AG08396 (cell line): ENCODE measurements at places on chromosomes 1 and 21.
A peak's percentile ranks its signal among the peaks of the same experiment; 100 is the strongest.

DNA sequence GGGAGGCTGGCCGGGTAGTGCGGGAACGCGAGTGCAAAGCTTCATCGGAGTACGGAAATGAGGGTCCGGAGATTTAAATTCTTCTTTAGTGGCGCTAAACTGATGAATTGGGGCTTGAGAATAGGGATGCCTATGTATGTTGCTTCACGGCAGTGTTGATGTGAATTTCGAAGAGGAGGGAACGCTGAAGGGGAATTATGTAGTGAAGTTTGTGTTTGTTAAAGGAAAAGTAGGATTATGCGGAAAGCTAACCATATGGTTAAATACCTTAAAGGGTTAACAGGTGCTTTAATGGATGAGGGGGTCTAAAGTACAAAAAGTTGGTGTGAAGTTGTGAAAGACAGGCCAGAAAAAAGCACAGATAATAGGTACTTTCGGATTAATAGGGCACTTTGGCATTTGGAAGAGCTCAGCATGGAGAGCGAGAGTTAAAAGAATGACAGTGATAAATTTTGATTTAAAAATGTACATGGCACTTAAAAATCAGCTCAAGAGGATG, 1.4 kb downstream of the HS2ST1 start:
- DNase-seq, result no peak

DNA sequence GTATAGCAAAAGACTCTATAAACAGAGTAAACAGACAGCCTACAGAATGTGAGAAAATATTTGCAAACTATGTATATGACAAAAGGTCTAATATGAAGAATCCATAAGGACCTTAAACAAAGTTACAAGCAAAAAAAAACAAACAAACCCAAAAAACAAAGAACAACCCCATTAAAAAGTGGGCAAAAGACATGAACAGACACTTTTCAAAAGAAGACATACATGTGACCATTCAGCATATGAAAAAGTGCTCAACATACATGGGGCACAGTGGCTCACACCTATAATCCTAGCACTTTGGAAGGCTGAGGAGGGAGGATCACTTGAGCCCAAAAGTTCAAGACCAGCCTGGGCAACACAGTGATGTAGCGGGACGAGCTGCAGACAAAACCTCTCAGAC, 17.9 kb upstream of the OR2B11 start:
- no peak for DNase-seq

DNA sequence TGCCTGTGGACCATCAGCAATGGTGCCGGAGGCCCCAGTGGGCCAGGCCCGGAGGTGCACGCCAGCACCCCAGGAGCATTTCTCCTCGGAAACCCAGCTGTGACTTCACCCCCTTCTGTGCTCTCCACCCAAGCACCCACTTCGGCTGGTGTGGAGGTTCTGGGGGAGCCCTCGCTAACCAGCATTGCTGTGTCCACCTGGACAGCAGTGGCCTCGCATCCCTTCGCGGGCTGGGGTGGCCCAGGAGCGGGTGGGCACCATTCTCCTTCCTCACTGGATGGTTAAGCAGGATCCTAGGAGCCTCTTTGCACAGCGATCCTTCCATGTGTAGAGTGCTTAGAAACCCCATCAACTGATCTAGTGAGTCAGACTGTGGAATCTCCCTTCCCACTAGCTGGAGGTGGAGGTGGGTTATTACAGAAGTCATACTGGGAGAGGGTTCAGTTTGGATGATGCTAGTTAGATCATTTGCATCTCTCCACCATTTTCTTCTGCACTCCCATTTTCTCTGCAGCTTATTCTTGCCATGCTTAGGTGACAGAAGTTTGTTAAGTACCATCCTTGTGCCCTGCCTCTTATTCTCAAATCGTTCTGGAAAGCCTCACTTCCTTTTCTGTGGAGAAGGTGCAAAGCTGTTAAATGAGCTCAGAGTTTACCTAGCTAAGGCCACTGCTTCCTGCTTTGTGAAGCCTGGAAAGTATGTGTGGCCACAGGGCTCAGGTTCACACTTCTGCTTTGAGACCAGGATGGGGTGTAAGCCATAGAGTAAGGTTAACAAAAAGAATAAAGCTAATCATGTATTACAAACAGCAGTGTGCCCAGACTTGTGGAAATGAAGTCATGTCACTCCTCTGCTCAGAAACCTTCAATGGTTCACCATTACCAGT, 32.3 kb downstream of the TBX19 start:
- DNase-seq, result no peak

DNA sequence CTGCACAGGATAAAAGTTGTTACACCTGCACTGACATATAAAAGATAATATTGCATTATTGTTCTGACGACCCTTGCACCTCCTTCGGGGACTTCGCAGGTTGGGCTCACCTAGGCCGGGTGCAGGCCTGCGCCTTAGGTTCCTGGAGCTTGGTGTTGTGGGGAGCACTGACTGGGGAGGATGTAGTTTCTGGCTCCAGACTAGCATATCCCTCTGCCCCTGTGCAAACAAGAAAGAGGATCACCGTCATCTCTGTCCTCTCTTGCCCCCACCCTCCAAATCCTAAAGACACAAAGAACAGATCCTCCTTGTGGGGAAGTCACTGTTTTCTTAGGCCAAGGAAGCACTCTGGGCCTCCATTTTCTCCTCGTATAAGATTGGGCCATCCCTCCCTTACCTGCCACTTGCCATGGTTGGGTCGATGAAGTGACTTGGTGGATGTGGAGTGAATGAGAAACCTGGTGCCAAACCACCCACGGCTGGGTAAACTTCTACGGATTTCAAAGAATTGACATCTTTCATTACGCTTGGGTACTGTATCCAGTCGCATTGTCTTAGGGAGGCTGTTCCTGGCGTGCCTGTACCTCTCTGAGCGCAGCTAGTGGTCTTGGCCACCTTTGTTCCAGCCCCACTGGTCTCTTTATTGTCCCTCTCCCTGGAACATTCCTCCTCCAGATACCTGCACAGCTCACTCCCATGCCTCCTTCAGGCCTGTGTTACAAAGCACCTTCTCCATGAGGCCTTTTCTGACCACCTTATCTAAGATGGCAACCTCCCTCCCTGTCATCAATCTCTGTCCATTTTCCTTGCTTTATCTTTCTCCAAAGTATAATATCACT, 34.4 kb upstream of the PKP1 start:
- DNase-seq, result no peak

- DNase-seq, result no peak
Observed at GRCh38 chr1:231315887-231316286, 21.8 kb downstream of the EXOC8 start.

DNA sequence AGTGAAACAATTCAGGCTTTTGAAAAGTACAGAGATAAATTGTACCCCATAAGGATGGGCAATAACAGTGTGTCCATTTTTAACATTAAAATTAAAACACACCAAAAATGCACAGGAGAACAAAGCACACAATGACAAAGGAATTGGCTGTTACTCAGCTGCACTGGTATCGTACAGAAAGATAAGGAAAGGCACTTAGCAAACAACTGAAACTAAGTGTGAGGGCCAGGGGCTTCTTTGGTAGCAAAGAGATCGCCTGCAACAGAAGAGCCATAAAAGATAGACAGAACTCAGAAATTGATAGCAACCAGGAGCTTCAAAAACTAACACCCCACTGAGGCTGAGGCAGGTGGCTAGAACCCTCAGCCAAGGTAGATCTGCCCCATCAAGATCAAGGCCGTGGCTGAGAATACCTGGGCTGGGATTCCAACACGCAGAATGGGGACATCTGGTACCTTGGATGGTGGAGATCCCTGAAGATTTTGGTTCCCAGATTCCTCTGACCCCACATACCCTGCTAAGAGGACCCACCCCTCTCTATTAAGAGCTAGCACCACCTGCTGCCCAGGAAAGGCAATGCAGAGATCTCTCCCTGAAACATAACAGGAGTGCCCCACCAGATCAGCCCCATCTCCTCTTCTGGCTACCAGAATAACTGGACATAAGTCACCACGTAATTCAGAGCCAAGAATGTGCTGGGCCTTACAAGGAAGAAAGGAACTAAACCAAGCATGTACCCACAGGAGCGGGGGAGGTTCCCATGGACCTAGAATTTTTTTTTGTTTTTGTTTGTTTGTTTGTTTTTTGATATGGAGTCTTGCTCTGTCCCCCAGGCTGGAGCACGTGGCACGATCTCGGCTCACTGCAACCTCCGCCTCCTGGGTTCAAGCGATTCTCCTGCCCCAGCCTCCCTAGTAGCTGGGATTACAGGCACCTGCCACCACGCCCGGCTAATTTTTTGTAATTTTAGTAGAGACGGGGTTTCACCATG, 16.2 kb downstream of the PLEKHO1 start:
- peak; percentile 26 for DNase-seq

DNA sequence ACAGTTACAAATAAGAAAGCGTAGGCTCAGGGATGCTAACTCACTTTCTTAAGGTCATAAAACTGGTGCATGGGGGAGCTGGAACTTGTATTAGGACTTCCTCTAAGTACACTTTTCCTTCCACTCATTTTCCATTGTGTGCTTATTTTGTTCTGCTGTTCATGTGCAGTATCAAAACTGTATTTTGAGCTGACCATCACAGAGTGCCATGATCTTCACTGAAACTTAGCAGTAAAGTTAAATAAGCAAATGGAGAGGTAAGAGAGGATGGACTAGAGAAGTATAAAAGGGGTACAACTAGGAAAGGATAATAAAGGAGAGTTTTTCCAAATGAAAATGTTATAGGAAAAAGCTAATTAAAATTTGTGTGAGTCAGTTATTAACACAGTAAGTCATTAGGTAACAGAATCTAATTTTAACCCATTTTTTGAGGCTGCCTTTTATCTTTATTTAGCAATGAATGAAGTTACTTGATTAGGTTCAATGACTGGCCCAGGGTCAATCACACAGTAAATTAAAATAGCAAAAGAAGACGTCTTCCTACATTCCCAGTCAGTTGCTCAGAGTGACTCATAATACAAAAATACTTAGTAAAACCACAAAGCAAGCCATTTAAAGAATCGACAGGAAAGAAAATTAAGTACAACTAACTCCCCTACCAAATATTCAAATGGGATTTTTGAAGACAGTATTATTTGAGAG, 165.8 kb upstream of the C1orf105 start:
- DNase-seq, result peak; percentile 56

DNA sequence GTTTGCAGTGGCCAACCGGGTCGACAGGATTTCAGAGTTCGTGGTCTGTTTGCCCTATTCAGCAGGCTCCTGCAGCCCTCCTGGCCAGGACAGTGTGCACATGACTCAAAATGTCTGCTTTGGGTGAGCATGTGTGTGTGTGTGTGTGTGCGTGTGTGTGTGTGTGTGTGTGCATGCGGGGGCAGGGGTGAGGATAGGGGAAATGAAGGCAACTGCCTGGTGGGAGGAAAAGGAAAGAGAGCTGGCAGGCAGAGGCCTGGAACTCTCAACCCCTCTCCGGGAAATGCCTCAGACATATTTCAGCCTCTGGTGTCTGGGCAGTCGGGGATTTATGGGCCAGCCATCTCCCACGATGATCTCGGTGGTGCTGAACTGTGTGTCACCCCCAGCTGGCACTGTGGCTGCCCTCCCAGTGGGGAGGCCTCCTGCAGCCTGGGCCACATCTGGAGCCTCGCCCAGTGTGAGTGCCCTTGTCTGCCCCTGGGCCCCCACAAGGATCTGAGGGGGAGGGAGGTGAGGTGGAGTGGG, 15.2 kb downstream of the CDCP2 start:
- no peak for DNase-seq

- DNase-seq, result no peak
Observed at GRCh38 chr21:35582731-35583130, 477.6 kb downstream of the SETD4 start.

DNA sequence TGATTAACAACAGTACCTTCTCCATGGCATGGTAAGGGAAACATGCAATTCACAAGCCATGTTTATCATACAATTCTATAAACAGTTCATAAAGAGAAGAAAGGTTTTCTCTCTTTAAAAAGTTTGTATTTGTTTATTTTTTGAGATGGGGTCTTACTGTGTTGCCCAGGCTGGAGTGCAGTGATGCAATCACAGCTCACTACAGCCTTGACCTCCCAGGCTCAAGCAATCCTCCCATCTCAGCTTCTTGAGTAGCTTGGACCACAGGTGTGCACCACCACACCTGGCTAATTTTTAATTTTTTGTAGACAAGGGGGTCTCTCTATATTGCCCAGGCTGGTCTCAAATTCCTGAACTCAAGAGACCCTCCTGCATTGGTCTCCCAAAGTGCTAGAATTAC, 28.0 kb downstream of the SLC37A1 start:
- no peak for DNase-seq

GRCh38 chr1:246373828-246374569, 133.1 kb downstream of the SMYD3 start:
- DNase-seq, result no peak

DNA sequence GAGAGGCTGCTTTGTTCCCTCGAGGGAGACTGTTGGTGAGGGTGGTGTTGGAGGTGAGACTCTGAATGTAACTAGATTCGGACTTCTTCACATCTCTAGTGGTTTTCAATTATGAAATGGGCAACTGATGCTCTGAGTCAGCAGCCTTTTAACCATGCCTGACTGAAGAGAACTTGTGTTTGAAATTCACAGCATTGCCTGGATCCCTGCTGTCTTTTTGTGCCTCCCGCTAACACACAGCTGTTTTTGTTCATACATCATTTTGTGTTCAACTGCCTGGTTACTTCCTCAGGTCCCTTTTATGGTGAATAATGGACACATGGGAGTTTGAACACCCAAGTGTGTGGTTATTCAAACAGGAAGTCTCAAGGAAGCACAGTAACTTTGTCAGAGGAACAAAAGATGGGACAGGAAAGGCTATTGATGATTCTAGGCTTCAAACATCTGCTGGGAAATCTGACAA, 16.8 kb downstream of the LAMC1 start:
- DNase-seq, result peak; percentile 28

DNA sequence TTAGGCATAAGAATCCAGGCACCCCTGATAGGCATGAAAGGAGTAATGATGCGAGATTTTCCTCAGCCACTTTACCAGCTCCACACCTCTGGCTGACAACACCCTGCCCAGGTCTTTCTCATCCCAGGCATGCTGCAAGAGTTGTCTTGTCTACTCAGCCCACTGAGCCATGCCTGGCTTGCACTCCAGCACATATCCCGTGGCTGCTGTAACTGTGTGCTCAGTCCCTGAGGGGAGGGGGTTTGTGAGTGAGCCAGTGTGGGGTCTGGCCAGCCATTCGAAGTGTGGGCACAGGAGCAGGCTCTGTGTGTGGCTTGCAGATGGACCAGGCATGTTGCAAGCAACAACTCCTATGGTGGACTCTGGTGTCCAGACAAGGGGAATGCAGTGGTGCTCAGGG, 529.6 kb downstream of the ADGRL2 start:
- DNase-seq, result no peak

- DNase-seq, result peak; percentile 56
Observed at GRCh38 chr1:233614173-233614742, 352 bp downstream of the KCNK1 start.

GRCh38 chr1:53465023-53465957, 6.1 kb downstream of the DMRTB1 start:
- DNase-seq, result no peak

DNA sequence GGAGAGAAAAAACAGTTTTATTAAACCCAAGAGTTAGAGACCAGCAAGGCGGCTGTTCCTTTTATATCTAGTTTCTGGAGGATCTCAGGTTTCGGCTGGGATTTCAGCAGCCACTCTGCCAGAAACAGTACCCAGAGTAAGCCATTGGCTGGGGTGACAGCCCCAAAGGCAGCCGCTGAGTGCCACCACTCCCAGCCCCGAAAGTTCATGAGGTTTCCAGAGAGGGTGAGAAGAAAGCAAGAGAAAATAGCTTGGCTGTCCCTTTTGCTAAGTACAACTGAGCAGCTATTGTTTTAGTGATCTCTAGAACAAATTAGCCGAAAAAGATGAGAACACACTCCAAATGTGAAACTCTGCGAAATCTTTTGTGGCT, 1.2 kb downstream of the SH3BGR start:
- no peak for DNase-seq

GRCh38 chr1:35683012-35683411, 35.7 kb downstream of the C1orf216 start:
- DNase-seq, result no peak
